ENCODE measurements at places on chromosomes 2 and 18.

DNA sequence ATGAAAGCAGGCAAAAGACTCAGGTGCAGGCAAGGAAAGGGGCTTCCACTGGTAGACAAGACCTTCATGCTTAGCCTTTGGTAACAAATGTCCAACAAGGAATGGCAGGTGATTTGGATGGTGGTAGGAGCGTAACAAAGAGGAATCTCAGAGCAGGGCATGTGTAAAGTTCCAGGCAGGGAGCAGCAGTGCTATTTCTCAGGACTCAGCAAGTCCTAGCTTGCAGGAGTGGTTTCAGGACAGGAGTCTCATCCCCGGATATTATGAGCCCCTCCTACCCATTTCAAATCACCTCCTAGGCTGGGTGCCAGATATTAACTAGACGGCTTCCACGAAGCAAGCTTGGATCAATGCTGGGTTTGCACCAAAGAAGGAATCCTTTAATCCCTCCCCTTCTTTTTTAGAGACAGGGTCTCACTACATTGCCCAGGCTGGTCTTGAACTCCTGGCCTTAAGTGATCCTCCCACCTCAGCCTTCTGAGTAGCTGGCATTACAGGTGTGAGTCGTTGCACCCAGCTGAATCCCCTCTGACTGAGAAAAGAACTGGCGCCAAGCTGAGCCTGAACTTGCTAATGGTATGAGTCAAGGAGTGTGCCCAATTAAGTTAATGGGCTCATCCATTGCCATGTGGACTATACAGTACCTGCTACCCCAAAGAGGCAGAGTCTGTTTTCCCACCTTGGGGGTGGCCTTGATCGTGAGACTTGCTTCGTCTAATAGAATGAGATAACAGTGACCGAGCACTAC is 190.3 kb downstream of the ARL4C start:
- no peak for DNase-seq

- DNase-seq, result no peak
Observed at GRCh38 chr2:236835307-236836024, 250.2 kb upstream of the COPS8 start.

DNA sequence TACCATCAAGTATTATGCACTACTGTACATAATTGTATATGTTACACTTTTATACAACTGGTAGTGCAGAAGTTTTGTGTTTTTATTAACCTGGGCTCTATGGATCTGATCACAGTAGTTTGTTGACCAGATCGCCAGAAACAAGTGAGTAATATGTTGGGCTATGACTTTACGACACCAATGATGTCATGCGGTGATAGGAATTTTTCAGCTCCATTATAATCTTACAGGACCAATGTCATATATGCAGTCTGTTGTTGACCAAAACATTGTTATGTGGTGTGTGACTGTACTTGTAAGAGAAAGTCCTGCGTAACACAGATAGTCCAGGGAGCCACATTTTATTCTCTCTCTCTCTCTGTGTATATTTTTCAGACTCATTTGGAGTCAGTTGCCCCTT is 4.5 kb upstream of the ACOXL start:
- DNase-seq, result no peak

DNA sequence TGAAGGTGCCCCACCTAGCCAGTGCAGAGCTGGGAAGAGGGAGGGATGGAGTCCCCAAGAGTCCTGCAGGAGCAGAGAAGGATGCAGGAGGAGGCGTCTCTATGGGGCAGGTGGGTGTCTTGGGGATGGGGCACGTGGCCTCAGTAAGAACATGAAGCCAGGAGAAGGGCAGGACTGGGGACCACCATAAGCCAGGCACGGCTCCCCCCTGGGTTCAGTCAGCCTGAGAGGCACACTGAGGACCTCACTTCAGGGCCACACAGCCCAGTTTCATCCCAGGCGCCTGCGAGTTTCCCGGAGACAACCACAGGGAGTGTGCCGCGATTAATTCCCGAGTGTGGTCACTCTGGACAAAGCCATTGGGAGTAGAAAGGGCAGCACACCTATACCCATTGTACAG is 120.3 kb downstream of the GYPC start:
- no peak for DNase-seq

- no peak for DNase-seq
Observed at GRCh38 chr18:413233-413632, 87.3 kb downstream of the COLEC12 start.

DNA sequence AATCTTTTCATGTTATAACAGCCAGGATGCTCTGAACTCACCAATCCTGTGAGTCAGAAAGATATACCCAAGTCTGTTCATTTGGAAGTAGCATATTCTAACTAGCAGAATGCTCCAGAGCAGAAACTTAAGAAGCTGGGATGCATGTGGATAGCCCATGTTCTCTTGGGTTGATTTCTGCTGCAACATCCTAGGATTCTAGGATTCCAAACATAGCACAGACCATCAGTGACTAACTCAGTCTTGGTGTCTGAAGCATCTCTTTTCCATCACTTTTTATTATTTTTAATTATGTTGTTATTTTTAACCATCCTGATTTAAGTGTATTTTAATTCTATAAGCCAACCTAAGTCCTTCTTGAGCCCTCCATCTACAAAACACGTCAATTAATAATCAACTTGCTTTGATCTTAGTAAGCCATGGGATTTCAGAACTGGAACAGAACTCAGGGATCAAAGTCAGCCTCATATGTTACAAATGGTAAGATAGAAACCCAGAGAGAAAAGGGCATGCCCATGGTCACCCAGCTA is 85.4 kb downstream of the OSR1 start:
- no peak for DNase-seq

DNA sequence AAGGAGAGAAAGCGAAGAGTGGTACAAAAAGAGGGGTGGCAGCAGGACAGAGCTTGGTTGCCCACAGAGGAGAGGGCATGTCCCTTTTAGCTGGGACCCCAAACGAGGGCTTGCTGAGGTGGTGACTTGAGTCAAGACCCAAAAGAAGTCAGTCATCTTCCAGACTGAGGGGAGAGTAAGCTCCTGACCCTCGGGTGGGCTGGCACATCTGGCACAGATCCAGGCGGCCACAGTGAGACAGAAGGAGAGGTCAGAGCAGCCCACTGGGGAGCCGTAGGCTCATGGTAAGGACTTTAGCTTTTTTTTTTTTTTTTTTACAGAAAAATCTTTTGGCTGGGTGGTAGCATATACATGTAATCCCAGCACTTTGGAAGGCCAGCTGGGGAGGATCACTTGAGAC is 77.9 kb upstream of the ST6GAL2 start:
- no peak for DNase-seq

DNA sequence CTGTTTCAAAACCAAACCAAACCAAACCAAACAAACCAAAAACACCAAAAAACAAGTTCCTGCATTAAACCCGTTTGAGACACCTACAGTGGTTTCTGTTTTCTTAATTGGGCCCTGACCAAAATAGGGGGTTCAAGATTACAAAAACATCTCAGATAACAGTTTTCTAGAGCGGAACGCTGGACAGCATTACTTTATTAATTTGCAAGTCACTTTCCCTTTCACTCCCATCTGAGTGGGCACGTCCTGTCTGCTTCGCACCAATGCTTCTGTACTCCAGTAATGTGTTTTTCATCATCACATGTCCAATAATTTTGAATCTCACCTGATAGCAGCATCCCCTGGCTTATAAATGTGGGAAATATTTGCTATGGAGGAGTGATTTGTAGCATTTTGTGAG is 11.7 kb upstream of the MYO1B start:
- no peak for DNase-seq

DNA sequence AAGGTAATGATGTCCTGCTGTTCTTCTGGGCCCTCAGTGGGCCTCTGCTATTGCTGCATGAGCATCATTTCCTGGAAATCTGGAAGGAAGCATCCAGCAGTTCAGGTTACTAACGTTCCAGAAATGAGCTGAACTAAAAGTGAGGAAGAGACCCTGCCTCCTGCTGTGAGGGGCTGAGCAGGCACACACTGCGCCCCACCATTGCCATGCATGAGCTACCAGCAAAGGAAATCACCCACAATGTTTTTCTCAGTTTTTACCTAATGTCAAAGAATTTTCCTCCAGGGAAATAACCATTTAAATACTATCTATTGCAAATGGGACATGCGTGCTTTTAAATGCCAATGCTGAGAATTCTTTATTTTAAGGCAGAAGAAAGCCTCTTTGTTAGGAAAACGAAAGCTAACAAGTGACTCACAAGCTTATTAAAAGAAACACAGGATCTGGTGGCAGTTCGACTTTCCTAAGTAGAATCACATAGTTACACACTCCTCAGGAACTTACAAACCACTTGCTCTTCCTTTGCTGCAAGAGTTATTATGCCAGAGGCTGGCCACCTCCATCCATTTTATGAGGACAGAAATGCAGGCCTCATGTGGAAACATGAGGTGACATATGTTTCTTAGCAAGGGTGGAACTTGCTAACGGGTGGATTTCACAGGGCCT is 152.6 kb upstream of the TTC39C start:
- no peak for DNase-seq

DNA sequence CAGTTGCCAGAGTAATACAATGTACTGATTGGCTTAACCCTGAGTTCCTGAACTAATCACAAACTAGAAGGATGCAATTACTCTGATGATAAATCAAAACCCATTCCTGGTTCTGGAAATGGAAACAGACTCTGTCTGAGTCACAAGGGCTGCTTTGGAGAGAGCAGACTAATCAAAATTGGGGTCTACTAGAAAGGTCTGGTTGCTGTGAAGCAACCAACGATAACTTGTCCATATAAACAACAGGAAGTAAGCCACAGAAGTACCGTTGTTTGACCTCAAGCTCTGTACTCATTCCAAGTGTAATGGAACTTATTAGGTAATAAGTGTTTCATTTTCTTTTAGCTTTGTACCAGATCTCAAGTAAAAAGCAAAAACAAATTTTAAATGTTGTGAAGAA is 49.7 kb downstream of the RASGRP3 start:
- no peak for DNase-seq

DNA sequence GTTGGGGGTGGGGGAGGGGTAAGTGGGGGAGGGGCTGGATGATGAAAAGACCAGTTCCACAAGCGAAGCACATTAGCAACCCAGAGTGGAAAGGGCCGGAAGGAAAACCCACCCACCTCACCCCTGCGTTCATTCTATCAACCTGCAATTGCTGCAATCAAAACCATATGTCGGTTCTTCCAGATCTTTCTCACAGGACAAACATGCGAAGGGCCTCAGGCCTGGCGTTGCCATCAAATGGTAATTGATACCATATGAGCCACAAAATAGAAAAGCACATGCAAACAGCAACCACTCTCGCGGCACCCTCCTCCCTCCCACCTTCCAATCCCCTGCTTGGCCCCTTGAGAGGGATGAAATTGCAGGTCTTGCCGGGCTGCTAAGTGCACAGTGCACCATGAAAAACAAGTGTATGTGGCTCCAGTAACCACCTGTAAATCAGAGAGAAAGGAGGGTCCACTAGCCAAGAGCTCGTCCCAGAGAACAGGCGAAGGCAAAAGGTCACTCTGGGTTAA is 287.5 kb downstream of the TCF4 start:
- DNase-seq, result no peak

DNA sequence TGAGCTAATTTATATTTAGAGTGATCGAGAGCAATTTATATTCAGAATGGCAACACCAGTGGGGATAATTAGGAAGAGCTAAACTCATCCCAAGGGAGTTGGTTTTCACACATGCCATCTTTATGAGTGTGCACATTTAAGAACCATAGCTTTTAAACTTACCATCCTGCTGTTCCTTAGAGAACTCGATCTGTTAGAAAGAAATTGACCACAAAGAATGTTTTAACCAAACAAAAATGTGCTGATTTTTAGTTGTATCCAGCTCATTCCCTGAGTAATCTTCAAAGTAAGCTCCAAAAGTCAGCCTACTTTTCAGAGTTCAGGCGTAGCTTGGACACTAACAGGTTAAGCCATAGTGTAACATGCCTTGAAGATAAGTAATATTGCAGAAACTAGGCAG is 12.6 kb downstream of the MYL1 start:
- no peak for DNase-seq

GRCh38 chr18:73959352-73959751 is 188.3 kb downstream of the FBXO15 start:
- DNase-seq, result no peak

GRCh38 chr18:36695806-36696205 is 133.0 kb downstream of the TPGS2 start:
- no peak for DNase-seq

- peak; percentile 34 for DNase-seq
Observed at GRCh38 chr2:223692191-223692947, 90.2 kb upstream of the SCG2 start.

DNA sequence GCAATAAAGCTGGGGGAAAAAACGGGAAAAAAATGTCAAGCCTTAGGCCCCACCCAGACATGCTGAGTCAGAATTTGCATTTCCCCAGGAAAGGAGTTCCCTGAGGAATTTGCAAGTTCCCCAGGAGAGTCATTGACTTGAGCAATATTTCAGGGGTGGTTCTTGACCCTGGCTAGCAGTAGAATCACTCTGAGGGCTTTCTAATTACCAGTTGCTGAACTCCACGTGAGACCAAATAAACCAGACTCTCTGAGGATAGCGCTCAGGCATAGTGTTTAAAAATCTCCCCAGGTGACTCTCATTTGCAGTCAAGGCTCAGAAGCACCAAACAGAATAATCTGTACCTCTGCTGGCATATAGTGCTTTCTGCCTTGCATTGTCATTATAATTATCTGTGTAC is 48.7 kb downstream of the C1QL2 start:
- no peak for DNase-seq

- DNase-seq, result no peak
Observed at GRCh38 chr2:224436634-224437033, 34.7 kb upstream of the FAM124B start.

GRCh38 chr2:24914713-24915112 is 5.3 kb downstream of the ADCY3 start:
- no peak for DNase-seq

GRCh38 chr18:47800248-47800647 is 130.2 kb downstream of the SMAD2 start:
- no peak for DNase-seq

DNA sequence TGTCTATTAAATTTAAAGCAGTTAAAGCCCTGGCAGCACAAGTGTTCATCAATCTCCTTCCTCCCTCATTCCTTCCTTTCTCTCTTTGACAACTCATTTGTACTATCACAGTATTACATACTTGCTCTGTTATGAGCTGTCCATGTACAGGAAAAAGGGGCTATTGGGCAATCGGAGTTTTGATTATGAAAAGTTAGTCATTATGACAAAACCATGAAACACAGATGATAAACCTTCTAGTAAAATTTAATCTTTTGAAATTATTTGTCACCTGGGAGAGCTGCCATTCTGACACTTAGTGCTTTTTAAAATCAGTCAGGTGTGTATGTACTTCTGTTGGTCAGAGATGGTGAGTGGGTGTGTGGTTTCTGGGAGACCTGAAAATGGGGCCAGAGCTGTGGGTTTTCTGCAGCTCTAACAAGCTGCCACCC is 39.4 kb downstream of the MAP4K4 start:
- DNase-seq, result no peak

DNA sequence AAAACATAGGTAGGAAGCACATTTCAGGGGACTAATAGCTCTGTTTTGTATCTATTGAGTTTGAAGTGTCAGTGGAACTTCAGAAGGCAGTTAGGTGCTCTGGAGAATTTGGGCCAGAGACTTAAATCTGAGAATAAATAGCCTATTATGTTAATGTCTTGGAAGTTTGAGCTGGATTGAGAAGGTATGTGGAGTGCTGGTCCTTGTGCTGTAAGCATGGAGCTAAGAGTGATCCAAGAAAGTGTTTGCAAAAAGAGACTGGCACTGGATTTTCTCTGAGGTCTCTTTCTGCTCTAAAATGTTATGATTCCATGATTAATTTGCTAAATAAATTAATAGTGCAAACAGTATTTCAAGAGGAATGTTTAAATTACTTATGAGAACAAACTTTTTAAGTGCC is 63.3 kb downstream of the ICOS start:
- DNase-seq, result no peak

GRCh38 chr2:129758784-129759471 is 220.5 kb upstream of the RAB6C start:
- peak; percentile 37 for DNase-seq
